ENCODE measurements at places on chromosomes 1 and 21.
A peak's percentile ranks its signal among the peaks of the same experiment; 100 is the strongest.

GRCh38 chr1:209403921-209404320 is 179.6 kb upstream of the CAMK1G start:
- DNase-seq, result no peak

- DNase-seq, result no peak
Measured at GRCh38 chr1:100428160-100428559, 75.9 kb downstream of the CDC14A start.

DNA sequence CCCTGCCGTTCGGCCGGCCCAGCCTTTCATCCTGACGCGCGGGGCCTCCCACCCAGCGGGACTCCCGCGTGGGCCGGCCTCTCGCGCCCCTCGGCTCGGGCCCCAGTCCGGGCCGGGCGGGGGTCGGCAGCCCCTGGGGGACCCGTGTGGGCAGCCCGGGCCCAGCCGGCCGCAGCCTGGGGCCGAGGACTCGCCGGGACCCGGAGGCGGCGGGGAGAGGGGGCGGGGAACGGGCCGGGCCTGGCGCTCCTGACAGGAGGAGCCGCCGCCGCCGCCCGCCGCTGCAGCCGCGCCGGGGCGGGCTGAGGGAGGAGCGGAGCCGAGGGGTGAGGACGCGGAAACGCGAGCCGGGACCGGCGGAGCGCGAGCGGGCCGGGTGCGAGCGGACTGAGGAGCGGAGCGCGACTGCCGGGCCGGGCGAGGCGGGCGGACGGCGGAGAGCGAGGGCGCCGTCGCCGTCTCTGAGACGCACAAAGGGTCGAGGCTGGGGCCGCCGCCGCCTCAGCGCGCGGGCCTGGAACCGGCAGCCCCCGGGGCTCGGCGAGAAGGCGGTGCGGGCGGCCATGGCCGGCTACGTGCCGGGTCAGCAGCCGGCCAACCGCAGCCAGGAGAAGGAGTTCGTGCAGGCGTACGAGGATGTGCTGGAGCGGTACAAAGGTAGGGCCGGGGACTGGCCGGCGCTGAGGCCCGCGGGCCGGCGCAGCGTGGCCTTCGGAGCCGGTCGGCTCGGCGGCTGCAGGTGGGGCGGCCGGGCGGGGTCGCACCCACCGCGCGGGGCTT is 79.1 kb downstream of the NDUFS5 start:
- DNase-seq, result no peak

GRCh38 chr1:9494936-9495758 is 44.1 kb upstream of the SLC25A33 start:
- DNase-seq, result no peak

DNA sequence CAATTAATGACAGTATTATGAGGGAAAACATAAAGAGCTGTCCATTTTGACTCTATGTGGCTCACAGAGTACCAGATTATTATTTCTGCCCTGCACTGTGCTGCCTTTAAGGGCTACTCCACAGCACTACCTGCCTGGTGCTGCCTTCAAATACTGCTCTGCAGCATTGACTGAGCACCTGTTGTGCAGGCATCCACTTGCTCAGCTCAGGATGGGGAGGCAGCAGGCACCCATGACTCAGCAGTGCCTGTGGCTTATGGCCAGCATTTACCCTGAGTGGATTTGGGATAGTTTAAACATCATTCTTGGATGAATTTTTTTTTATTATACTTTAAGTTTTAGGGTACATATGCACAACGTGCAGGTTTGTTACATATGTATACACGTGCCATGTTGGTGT is 953 bp upstream of the KPRP start:
- no peak for DNase-seq

DNA sequence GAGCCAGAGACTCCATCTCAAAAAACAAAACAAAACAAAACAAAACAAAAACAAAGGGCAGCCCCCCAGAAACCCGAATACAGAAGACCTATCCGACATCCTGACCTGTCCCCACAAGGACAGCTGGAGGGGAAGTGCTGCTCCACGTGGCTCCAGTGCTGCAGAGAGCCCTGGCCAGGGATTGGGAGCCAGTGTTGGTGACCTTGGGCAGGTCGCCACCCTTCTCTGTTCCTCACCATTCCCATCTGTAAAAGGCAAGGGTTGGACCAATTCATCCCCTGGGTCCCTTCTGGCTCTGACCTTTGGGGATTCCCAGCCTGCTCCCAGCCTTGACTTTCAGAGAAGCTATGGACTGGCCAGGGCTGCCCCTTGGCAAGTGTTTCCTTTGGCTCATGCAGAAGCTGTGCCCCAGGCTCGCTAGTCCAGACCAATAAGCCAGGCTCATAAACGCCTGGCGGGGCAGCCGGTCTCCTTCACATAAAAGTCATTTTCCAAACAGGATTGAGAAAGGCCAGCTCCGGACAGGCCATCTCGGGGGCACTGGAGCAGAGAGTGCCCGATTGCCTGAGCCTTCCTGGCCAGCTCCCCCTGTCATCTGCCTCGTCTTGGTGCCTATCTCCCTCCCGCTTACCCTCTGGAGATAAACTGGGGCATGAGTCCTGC is 20.0 kb upstream of the PADI1 start:
- no peak for DNase-seq

GRCh38 chr1:19348441-19349198 is 36.5 kb downstream of the SLC66A1 start:
- DNase-seq, result no peak

GRCh38 chr1:156547982-156548381 is 24.4 kb downstream of the IQGAP3 start:
- DNase-seq, result no peak

- no peak for DNase-seq
Measured at GRCh38 chr1:196121181-196121580, 487.1 kb downstream of the KCNT2 start.

GRCh38 chr21:29085106-29085752 is 11.8 kb upstream of the CCT8 start:
- DNase-seq, result no peak

DNA sequence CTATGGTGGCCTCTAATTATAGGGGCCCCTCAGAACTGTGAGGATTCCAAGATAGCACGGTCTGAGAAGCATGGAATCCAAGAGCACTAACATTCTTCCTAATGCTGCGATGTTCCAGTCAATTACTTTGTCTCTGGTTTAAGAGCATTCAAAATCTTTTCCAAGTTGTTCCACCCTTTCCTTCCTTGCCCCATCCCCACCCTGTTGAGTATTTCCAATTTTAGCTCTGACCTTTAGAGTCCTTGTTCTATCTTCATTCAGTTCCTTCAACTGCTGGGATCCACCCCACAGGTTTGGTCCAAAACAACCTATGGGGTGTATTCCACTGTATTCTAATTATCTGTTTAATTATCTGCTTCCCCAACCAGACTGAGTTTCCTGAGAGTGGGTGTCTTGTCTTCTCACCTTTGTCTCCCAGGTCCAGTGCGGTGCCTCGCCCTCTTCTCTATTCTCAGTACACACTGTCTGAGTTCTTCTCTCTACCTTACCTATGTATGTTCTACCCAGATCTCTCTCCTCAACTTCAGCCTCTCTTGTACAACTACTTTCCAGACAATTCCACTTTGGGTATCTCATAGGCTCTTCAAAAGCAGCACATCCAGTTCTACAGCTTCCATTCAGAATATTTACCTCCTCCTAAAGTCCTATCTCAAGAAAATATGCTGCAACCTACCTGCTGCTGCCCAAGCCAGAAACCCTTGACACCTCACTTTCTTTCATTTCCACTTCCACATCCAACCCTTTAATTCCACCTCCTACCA is 25.0 kb upstream of the BCL9 start:
- no peak for DNase-seq

- no peak for DNase-seq
Measured at GRCh38 chr1:41776891-41777441, 141.8 kb downstream of the HIVEP3 start.

- DNase-seq, result peak; percentile 78
Measured at GRCh38 chr1:186212568-186213224, 162.4 kb downstream of the TPR start.

DNA sequence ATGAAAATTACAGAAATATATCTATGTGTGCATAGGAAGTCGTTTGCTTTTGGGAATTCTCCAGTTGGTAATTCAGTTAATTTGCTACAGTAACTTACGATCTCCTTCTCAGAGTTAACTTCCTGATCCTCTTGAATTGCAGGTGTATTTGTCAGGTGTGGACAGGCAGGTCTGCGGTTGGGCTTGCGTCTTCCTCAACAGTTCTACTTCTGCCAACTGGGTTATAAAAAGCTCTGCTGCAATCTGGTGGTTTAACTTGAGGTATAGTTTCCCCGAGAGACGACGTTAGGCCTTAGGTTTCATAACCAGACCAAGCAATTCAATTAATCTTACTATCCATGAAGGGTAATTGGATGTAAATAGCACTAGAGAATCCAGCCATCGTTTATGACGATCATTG is 88.2 kb downstream of the GABPA start:
- DNase-seq, result no peak

DNA sequence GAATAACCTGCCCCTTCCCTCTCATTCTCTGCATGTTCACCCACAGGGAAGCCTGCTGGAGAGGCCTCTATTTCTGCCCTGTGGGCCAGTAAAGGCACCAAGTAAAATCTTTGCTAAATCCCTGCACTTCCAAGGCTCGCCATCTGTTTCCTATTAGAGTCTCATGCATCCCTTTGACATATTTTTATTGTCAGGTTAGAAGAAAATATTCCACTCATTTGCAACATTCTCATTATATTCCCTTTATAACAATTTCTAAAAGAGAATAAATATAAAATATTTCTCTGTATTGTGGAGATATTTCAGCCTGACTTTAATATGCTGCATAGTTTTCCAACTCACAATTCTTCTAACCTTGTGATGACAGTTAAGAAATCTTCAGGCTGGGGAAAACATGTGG is 340.4 kb upstream of the VAMP3 start:
- DNase-seq, result no peak

- no peak for DNase-seq
Measured at GRCh38 chr1:100565533-100565932, 27.6 kb downstream of the GPR88 start.

- DNase-seq, result no peak
Measured at GRCh38 chr1:42966688-42967612, 8.3 kb upstream of the SLC2A1 start.

GRCh38 chr1:16921391-16922185 is at the start of gene CROCC:
Gene CROCC, plus strand, starts transcription at chr1:16921931. Its CDS starts 88 bp downstream, at chr1:16922019.
- DNase-seq, result peak; percentile 77

GRCh38 chr1:47521034-47521881 is 83.4 kb downstream of the FOXD2 start:
- no peak for DNase-seq

GRCh38 chr1:24699628-24700027 is 45.6 kb upstream of the CLIC4 start:
- no peak for DNase-seq

- DNase-seq, result no peak
Measured at GRCh38 chr1:222370081-222370912, 177.6 kb downstream of the HHIPL2 start.

DNA sequence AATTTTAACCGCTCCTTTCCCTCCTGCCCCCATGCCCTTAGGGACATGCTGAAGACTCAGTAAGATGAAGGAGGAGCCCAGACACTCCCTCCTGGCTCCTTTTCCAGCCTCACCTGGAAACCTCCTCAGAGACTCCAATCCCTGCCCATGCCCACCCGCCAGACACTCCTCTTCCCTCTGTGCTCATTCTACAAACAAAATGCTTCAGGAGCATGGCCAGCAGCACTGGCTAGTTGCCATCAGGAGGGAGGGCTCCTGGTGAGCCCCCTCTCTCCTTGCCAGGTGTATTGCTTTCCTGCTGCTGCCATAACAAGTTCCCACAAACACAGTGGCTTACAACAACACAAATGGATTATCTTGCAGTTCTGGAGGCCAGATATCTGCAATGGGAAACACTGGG is 126.1 kb downstream of the PSMG1 start:
- no peak for DNase-seq

DNA sequence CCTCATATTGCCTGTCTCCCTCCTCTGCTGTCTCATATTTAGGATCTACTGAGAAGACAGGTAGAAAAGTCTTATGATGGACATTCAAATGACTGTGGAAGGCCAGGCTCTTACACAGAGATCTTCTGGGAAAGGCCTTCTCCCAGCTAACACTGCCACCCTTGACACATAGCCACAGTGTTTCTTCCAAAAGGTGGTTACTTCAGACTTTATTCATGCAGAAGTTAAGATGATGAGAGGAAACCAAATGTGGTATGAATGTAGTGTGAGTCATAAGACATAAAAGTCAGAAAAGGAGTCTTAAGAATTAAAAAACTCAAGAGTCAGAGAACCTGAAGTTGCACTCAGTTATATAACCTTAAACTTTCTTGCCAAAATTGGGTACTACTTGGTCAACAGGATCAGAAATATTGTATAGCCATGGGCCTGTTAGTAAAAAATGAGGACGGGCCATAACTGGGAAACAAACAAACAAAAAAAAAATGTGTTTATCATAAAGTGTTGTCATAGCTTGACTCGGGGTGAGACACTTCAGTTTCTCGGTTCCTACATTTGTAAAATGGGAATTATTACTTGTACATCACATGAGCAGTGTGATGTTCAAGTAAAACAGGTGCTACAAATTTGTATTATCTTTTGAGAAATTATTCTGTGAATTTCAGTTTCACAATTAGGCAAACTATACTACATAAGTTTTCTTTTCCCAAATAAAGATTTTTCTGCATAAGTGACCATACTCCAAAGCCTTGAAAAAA is 1.2 kb upstream of the DENND1B start:
- DNase-seq, result no peak

- DNase-seq, result no peak
Measured at GRCh38 chr1:1622010-1622787, 6.9 kb downstream of the MIB2 start.

- DNase-seq, result peak; percentile 45
Measured at GRCh38 chr1:81803431-81804110, 2.8 kb downstream of the ADGRL2 start.

DNA sequence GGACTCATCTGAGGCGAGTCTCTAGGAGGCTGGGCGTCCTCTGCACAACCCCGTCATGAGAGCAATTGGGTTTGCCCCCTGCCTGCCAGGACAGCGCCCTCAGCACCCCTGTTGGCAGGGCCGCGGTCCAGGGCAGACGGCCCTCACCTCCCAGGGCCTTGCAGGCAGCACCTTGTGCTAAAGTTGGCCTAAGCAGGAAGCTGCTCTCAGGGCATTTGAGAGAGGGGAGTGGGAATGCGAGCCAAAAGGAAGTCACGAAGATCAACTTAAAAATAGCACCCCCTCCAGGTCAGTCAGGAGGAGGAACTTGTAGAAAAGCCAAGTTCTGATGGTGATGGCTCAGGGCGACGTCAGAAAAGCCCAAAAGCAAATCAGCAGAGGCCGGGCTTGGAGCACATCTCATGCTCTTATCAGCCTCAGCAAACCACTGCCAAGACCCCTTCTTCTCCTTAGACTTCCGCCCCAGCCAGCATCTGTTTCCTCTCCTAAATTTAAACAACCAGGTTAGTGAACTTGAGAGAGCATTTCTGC is 12.6 kb upstream of the ADORA3 start:
- DNase-seq, result peak; percentile 54

GRCh38 chr1:183896466-183897048 is 91.6 kb downstream of the RGL1 start:
- no peak for DNase-seq

- DNase-seq, result no peak
Measured at GRCh38 chr1:205970486-205970885, 27.2 kb upstream of the SLC26A9 start.

- DNase-seq, result no peak
Measured at GRCh38 chr1:210724768-210725167, 396.1 kb downstream of the HHAT start.

- no peak for DNase-seq
Measured at GRCh38 chr1:119141020-119141424, 569 bp upstream of the WARS2 start.

GRCh38 chr1:30759718-30760281 is 2.2 kb upstream of the LAPTM5 start:
- no peak for DNase-seq

GRCh38 chr1:94111879-94112278 is 9.1 kb downstream of the ABCA4 start:
- DNase-seq, result no peak

- DNase-seq, result no peak
Measured at GRCh38 chr1:156468693-156469345, 31.8 kb downstream of the MEF2D start.

All from renal pelvis (tissue), 12 donors.